GM13976 (cell line): ENCODE measurements at places on chromosomes 7 and 10.

DNA sequence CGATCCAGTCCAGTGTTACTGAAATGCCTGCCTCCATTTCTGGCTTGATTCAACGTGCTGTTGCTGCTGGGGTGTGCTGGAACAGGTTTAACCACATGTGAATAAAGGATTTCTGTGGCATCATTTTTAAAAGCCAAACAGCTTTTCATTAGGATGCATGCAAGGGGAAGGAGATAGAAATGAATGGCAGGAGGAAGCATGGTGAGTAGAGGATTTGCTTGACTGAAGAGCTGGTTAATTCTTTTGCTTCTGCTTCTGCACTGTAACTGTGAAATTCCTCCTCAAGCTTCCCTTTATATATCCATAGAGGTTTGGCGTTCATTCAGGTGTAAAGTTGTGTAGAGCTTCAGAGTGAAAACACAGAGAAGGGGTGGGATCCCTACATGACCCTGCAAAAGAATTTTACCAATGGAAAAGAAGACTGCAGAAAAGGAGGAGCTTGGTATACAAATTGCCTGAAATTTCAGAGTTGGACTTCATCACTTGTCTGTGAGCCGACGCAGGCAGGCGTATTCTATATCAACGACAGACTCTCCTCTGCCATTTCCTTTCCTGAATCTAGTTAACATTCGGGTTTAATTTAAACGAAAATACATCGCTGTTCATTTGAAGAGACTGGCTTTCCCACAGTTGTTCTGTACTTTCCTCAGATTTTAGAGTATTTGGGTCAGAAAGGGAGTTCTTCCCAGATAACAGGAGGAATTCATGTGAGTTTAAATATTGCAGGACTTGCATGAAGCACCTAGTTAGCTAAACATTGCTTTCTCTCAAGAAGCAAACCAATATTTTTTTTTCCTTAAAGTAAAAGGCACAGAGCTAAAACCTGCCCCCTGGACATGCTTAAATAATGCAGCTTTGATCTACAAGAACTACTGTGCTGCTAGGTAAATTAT lies at the start of gene SOSTDC1:
Gene SOSTDC1 (minus strand): TSS at position 270 of the 893 bp plus-strand sequence. CDS start 70 bp downstream, at position 200.
- DNase-seq: no peak

- DNase-seq: peak; percentile 56
Measured at GRCh38 chr10:1488970-1489548, 248.3 kb downstream of the ADARB2 start.

DNA sequence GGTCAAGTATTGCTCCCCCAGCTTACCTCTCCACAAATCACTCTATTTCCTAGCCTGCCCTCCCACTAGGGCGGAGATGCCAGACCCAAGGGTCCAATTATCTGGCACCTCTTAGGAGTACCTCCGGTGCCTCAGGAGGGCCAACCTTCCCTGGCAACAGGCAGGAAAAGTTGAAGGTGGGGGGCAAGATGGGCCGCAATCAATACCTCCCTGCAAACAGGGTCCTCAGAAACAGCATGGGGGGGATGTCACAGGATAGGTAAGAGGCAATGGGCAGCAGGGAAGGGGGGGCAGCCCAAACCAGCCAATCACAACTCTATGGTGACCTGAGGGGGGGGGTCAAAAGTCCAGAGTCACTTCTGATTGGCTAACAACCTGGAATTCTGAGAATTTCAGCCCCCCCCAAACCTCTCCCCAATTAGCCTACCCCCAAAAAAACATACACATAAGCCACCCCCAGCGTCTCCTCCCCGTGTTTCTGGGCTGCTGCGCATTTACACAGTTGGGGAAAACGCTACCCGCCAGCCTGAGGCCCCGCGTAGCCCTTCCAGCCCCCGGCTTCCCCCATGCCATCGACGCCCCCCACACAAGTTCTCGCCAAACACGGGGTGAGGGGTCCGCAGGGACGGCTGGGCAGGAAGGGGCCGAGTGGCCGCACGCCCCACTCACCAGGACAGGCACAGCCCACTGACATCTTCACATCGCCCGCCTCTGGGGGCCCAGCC lies 589 bp downstream of the LDB1 start:
- DNase-seq: peak; percentile 87

DNA sequence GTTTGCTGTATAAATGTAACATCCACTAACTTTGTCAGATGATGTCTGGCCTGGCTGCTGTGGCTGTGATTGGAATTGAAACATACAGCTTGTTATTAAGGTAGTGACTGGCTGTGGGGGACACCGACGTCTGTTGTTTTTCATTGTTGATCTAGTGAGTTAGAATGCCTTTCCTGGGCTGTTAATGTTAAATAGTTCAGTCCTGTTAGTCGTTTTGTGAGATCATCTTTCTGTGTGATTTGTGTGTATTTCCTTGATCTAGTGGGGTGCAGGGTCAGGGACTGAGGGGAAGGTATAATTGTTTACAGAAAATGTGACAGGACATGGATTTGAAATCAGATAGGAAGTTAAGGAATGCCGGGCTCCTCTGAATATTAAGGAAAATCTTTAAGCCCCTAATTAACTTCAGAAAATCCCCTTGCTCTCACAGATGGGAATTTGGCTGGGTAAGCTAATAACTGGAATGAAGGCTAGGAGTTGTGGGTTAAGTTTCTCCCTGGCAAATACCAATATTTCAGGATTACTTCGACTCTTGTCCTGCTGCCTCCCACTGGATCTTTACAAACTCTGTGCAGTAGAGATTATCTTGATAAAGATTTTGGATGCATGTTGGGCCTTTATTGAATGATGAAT lies 163.1 kb downstream of the AUTS2 start:
- no peak for DNase-seq

DNA sequence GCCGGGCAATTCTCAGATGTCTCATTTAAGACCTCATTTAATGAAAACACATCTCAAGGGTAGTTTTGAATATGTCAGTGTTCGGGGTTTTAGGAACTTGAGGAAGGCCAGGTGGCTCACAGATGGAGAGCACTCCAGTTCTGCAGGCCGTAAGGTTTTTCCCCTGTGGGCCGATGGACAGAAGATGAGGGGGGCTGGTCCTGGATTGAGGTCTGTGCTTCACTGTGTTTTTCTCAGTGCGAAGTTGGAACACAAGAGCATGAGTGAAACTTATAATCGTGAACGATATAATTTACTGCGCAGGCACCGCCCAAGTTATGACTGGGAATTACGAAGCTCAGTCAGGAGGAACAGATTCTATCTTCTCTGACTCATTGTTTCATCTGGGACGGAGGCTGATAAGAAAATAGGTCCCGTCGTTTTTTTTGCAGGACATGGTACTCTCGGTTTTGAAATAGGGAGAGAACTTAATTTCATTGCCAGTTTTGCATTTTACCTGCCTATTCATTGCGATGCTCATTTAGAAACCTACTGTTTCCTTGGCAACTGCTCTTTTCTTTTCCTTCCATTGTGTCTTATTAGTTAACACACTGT lies 591.0 kb upstream of the PFKP start:
- DNase-seq: no peak

GRCh38 chr7:155763691-155764437 lies 48.4 kb downstream of the SHH start:
- peak; percentile 76 for DNase-seq

DNA sequence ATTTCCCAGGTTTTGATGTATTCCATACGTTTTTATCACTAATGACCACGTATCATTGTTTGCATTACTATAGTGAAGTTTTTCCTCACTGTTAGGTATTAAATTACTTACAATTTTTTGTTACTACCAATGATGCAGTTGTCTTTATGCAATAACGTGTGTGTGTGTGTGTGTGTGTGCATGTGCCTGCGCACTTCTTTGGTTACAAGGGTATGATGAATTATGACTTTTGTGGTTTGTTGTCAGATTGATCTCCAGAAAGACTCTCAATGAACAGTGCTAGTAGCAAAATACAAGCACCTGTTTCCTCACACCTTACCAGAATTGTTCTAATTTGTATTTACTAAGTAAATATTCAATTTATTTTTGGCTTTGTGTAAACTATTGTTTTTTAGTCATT lies 51.5 kb downstream of the MCMBP start:
- no peak for DNase-seq
